ENCODE measurements at places on chromosomes 11 and 22.

DNA sequence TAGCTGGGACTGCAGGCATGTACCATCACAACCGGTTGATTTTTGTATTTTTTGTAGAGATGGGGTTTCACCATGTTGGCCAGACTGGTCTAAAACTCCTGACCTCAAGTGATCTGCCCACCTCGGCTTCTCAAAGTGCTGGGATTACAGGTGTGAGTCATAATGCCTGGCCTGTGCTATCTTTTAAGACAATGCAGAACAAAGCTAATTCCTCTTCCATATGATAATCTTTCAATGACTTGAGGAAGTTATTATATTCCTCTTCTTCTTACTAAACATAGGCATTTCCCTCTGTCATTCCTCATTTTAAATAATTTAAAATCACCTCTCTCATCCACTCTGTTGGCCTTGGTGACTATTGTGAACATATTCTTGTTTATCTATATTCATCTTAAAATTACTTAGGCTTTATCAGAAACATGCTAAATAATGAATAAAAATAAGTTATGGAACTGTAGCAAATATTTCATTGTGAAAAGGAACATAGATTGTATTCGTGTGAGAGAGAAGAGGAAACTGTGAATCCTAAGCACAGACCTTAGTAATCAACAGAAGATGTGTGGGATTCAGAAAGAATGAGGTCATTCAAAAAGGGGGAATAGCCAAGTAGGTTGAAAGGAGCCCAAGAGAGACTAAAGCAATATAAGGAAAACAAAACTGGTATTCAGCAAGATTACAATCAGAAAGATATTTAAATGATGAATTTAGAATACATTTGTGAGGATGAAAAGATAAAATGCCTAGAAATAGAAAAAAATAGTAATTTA is 269.4 kb downstream of the TTC28 start:
- peak; percentile 65 for DNase-seq

- DNase-seq: no peak
Observed at GRCh38 chr11:112628676-112629075, 332.5 kb upstream of the NCAM1 start.

DNA sequence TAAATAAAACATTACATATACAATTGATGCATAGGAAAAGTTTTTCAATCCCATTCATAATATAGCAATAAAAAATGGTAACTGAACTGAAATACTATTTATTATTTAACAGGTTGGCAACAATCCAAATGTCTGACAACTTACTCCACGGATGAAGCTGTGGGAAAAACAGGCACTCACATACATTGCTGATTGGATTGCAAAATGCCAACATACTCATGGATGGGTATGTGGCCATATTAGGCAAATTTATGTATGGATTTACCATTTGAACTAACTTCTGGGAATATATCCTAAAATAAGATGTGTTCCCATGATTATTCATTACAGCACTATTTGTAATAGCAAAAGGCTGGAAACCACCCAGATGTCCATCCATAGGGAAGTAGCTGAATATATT is 3.2 kb upstream of the BIRC2 start:
- DNase-seq: peak; percentile 64

DNA sequence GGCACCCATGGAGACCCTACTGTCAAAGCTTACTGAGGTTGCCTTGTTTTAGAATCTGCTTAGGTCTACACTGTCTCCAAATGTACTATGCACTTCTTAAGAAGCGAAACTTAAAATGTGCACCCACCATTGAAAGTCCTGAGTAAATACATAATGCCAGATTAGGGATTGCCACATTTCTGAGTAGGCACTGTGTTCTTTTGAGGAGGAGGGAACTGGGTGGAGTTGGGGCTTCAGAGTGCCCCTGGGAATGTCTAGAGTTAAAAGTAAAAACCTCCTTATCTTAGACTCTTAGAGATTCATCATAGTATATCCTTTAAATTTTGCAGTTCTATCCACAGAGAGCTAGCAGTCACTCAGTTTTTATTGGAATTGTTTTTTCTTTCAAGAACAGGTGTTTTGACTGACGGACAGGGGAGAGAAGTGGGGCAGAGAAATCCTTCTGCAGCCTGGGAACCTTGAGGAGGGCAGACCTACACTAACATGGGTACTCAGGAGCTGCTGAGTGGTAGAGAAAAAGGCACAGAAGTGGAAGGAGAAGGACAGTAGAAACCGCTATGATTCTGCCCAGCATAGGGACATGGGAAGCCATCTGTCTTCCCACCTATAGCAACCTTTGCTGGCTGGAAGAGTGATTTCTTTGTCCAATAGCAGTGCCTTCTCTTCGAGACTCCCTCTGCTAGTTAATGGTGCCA is 33.4 kb upstream of the MICAL2 start:
- no peak for DNase-seq

DNA sequence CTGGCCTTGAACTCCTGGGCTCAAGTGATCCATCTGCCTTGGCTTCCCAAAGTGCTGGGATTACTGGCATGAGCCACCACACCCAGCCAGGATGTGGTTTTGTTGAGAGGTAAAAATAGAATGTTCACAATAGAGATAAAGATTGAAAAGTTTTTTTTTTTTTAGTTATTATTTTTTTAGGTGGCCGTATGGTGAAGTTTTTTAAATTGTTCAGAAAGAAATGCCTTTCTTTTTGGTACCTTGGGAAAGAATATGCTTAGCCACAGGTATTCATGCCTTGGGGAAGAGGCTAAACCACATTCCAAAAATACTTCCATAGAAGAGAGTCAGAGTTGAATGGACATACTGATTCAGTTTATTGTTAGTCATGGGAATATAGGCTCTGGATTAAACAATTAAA is 143.4 kb downstream of the C11orf91 start:
- DNase-seq: peak; percentile 95

- peak; percentile 83 for DNase-seq
Observed at GRCh38 chr11:27254744-27255446, 108.1 kb downstream of the CCDC34 start.

GRCh38 chr11:70427436-70427835 is 29.1 kb downstream of the CTTN start:
- no peak for DNase-seq

GRCh38 chr11:116557282-116557681 is 215.5 kb downstream of the BUD13 start:
- DNase-seq: peak; percentile 55

GRCh38 chr11:1200611-1201191 is 22.2 kb upstream of the MUC5B start:
- DNase-seq: no peak

- DNase-seq: no peak
Observed at GRCh38 chr11:63099555-63099954, 44.5 kb downstream of the SLC22A24 start.

- peak; percentile 85 for DNase-seq
Observed at GRCh38 chr22:23315341-23315917, 135.1 kb downstream of the BCR start.

- no peak for DNase-seq
Observed at GRCh38 chr11:11615086-11615485, 6.7 kb downstream of the GALNT18 start.

DNA sequence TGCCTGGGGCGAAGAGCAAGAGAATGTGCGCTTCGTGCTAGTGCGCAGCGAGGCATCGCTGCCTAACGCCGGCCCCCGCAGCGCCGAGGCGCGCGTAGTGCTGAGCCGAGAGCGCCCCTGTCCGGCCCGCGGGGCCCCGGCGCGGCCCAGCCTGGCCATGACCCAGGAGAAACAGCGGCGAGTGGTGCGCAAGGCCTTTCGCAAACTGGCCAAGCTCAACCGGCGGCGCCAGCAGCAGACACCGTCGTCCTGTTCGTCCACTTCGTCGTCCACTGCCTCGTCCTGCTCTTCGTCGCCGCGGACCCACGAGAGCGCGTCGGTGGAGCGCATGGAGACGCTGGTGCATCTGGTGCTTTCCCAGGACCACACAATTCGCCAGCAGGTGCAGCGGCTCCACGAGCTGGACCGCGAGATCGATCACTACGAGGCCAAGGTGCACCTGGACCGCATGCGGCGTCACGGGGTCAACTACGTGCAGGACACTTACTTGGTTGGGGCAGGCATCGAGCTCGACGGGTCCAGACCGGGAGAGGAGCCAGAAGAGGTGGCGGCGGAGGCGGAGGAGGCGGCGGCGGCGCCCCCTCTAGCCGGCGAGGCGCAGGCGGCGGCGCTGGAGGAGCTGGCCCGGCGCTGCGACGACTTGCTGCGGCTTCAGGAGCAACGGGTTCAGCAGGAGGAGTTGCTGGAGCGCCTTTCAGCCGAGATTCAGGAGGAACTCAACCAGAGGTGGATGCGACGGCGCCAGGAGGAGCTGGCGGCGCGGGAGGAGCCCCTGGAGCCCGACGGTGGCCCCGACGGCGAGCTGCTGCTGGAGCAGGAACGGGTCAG is 1.0 kb downstream of the RASSF10 start:
- peak; percentile 8 for DNase-seq
